HT-29 (cell line): ENCODE measurements at places on chromosomes 13 and 19. TPM values are rescaled to one million over a fixed set of nuclear protein-coding genes. Genes with fewer than 3 reads are reported as not detected.

DNA sequence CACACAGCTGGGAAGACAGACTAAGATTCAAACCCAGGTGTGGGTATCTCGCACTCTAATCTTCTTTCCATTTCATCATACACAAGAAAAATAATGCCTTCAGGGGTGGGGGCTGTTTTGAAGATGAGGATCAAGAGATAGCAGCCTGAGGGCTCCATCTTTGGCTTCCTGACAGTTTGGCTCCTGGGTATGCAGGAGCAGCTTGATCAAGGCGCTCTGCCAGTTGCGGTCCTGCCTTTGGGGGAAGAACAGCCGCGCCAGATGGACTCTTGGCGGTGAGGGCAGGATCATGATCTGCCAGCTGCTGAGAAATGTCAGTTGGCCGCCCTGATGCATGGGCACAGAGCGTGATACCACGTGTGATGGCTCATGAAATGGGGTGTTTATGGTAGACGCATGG, 119.1 kb downstream of the IER2 start:
- DNase-seq: no peak

- DNase-seq: no peak
Measured at GRCh38 chr19:33220735-33221134, 4.9 kb downstream of the SLC7A10 start.

- DNase-seq: no peak
Measured at GRCh38 chr19:8501516-8501915, 924 bp downstream of the PRAM1 start.

The SRRM5 gene
- total RNA-seq: 0.50 and 0.74 TPM in 2 replicates

- DNase-seq: no peak
Measured at GRCh38 chr13:68023838-68024581, 793.9 kb upstream of the PCDH9 start.

DNA sequence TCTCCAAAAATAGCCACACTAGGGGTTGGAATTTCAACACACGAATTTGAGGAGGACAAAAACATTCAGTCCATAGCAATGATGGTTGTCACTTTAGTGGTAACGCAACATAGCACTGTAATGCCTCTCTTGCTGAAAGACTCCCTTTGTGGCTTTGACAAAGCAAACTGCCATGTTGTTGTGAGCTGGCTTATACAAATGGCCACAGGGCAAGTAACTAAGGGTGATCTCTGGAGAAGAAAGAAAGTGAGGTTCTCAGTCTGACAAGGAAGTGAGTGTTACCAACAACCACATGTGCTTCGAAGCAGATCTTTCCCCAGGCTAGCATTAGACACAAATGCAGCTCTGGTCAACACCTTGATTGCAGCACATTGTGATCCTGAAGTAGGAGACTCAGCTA, 79.1 kb upstream of the PCDH17 start:
- no peak for DNase-seq

The USHBP1 gene
- 0.08 TPM in 1 of 2 replicates, not detected in the other for total RNA-seq

DNA sequence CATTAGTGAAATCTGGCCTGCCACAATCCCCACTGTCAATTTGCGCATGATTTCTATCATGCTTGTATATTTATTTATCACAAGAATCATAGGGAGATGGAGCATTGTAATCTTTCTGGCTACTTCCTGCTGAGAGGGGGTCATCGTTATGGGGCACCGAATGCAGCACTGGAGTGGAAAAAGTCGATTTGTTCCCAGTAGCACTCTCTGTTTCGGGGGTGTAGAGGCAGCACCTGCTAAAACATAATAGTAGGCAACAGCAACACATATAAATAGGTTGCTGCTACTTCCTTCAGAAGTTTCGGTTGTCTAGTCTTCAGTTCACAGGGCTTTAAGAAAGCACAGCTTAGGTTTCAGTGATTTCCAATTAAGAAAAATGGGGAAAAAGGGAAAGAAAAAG, 23.4 kb upstream of the CEACAM21 start:
- no peak for DNase-seq

The MEF2B gene
- total RNA-seq: 0.38 and 0.55 TPM in 2 replicates

- peak; percentile 80 for DNase-seq
Measured at GRCh38 chr19:4534836-4535658, at the start of gene PLIN5. TSS of gene PLIN5 (minus strand) at chr19:4535224. CDS start at chr19:4534074, 1,150 bp downstream.

DNA sequence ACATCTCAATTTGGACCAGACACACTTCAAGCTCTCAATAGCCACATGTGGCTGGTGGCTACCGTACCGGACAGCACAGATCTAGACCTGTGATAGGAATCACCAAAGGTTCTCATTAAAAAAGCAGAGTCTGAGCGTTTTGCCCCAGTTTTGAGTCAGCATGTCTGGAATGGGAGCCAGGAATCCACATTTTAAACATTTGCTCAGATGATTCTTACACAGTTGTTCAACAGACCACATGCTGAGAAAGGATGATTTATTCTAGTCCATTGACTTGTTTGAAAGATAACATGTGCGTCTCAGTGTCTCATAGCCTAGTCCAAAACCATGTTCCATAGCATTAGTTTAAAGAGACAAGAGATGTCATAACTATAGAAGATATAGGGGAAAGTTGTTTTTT, 53.4 kb downstream of the FLT3 start:
- no peak for DNase-seq

- no peak for DNase-seq
Measured at GRCh38 chr13:32986552-32986951, 29.7 kb upstream of the KL start.
